ENCODE measurements at places on chromosomes 11 and 22.

GRCh38 chr22:29973269-29973668 is 90.3 kb downstream of the MTMR3 start:
- no peak for DNase-seq

DNA sequence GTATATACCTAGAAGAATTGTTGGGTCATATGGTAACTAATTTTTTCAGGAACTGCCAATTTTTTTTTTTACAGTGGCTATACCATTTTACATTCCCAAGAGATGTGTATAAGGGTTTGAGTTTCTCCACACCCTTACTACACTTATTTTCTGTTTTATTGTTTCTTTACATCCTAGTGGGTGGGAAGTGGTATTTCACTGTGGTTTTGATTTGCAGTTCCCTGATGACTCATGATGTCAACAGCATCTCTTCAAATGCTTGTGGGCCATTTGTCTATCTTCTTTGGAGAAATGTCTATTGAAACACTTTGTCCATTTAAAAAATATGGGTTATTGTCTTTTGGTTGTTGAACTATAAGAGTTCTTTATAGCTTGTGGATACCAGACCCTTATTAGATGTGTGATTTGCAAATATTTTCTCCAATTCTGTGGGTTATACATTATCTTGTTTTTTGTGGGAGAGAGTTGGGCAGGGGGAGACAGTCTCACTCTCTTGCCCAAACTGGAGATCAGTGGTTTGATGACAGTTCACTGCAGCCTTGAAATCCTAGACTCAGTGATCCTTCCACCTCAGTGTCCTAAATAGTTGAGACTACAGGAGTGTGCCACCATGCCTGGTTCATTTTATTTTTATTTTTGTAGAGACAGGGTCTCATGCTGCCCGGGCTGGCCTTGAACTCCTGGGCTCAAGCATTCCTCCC is 30.3 kb upstream of the PISD start:
- no peak for DNase-seq

DNA sequence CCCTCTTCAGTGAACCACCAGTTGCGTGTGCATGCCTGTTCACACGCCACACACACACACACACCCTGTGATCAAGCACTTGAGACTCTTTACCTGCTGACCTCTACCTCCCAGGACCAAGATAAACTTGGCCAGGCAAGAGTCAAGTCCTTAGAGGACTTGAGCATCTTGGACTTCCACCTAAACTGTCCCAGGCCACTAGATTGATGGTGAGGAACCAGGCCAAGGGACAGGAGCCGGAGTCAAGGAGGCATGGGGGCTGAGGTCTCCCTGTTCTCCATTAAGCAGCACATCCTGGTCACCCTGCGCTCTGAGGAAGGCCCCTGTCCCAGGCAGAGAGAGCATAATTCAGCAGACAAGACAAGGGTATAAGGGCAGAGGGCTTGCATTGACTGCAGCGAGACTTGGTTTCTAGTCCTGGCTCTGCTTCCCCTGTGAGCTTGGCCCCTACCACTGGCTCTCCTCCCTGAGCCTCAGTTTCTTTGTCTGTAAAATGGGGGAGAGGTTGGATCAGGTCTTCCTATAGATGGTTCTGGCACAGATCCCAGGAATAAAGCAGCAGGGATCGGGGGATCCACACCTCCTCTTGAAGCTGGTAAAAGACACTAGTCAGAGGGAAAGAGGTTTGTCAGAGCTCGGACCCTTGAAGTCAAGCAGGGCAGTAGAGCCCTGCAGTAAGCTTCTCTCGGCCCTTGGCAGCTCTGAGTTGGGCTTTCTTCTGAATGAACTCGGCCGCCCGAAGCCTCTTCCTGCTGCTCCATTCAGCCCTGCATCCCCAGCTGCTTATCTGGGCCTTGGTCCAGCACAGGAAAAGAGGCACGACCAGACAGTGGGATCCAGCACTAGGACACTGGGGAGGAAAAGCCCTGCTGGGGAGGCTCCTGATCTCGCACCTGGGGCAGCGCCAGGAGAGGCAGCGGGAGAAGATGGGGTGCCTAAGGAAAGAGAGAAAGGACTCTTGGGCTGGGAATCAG is 2.0 kb downstream of the CREB3L1 start:
- DNase-seq, result peak; percentile 60

- peak; percentile 20 for DNase-seq
These were observed 17.3 kb downstream of the SCARF2 start for GRCh38 chr22:20420157-20420842.

DNA sequence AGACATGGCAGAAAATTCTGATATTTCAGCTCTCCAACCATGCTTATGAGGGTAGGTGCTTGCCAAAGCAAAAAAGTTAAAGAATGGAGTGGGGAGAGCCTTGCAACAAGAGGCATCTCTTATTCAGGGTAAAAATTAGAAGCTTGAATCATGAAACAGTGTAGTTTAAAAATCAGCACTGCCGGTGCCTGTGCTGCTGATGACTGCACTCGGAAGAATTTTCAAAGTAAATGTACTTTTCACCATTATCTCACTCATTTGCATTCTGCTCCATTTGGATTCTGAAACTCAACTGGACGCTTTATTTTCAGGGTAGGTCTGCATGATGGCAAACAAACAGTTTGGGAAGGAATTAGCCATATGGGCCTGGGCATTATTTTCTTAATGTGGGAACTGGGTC is 126.3 kb downstream of the KIRREL3 start:
- DNase-seq, result no peak

- DNase-seq, result no peak
These were observed 42.0 kb downstream of the FBLN1 start for GRCh38 chr22:45544588-45545170.

GRCh38 chr11:108498816-108499408 is 728 bp upstream of the POGLUT3 start:
- DNase-seq, result no peak

GRCh38 chr22:50082961-50083461 is 2.2 kb downstream of the MLC1 start:
- DNase-seq, result no peak

- no peak for DNase-seq
These were observed 116.0 kb upstream of the SERPIND1 start for GRCh38 chr22:20657963-20658362.

GRCh38 chr11:112625814-112626213 is 335.4 kb upstream of the NCAM1 start:
- DNase-seq, result no peak

GRCh38 chr11:132466983-132467382 is 1065.3 kb downstream of the OPCML start:
- DNase-seq, result no peak

- no peak for DNase-seq
These were observed 15.6 kb downstream of the SYNGR1 start for GRCh38 chr22:39365492-39365780.

DNA sequence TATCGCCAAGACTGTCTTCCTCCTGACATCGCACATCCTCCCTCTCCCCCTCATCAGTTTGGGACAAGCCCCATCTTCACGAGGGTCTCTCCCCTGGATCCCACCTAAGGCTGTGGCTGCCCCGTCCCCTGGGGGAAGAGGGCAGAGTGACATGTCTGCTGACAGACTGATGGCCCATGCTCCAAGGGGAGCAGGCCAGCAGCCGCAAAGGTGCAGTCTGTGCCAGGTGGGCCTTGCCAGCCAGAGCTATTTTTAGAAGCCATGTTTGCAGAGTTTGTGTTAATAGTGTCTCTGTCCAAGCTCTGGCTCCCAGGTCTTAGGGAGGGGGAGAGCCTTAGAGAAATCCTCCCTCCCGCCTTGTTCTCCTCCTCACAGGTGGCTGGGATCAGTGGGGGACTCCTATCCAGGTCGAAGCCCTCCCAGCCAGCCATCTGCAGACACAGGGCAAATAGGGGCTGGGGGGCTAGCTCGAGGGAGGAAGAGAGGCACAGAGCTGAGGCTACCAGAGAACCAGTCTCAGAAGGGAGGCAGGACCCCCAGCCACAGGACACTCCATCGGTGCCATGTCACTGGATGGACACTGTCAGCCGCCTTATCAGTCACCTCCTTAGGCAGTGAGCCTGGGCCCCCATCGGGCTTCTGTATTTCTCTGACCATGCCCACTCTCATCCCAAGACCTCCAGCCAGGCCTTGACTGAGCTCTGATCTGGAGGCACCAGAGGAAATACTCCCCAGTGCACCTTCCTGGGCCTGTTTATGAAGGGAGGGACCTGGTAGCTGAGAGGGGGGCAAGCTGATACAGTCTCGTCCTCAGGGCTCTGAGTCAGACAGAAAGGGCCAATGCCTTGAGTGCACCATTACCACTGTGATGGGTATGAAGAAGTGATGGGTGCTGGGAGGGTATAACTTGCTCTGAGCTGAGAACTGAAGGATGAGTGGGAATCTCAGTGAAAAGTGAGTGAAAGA is 49.3 kb downstream of the CHRDL2 start:
- DNase-seq, result no peak

GRCh38 chr11:44305026-44305469 is 4.9 kb downstream of the ALX4 start:
- no peak for DNase-seq

DNA sequence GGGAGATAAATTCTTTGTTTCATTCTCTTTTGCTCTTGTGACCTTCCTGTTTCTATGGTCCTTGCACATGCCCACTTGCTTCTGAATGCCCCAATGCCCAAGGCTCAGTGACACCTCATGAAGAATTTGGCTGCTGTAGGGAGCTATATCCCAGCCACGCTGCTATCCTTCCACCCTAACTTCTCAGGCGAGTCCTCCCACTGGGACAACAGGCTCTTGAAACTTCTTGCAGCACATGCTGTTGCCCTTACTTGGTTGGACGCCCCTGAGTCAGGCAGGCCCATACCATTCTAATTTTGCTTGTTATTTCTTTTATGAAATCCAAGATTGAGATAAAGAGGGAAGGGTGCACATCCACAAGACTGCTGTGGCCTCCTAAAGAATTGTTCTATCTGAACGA is 57.6 kb upstream of the BLID start:
- DNase-seq, result no peak

- no peak for DNase-seq
These were observed 10.8 kb upstream of the TCP11L1 start for GRCh38 chr11:33028537-33028914.

DNA sequence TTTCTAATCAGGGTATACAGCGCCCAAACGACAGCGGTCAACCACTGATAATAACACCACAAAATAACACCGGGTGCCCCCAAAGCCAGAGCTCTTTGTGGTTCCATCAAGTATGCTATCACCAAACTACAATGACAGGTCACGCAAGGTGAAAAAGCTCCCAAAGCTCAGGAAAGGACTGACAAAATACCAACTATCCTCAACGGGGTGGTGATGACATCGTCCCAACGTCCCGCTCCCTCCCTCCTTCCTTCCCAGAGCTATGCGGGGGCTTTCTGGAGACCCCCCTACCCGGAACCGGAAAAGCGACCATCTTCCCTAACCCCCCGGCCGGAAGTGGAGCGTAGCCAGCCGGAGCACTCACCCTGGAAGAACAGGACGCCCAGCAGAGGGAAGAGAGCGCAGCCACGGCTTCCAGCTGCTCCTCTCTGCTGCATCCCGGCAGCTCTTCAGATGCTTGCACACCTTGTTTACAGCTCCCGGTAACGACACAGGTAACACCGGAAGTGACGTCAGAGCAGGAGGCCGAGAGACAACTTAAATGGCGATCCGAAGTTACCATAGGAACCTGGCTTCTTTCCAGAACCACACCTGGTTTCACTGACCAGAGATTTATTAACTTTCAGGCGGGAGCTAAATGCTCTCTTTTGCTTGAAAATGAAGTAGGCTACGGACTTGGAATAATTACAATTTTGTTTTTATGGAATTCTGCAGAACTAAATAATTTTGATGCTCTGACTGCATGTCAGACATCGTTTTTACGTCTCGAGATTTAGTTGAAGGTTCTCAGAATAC is at the start of gene MPZL3:
Gene MPZL3 (minus strand): TSS at position 508 of the 795 bp plus-strand sequence. CDS start 71 bp downstream, at position 437.
- peak; percentile 78 for DNase-seq

DNA sequence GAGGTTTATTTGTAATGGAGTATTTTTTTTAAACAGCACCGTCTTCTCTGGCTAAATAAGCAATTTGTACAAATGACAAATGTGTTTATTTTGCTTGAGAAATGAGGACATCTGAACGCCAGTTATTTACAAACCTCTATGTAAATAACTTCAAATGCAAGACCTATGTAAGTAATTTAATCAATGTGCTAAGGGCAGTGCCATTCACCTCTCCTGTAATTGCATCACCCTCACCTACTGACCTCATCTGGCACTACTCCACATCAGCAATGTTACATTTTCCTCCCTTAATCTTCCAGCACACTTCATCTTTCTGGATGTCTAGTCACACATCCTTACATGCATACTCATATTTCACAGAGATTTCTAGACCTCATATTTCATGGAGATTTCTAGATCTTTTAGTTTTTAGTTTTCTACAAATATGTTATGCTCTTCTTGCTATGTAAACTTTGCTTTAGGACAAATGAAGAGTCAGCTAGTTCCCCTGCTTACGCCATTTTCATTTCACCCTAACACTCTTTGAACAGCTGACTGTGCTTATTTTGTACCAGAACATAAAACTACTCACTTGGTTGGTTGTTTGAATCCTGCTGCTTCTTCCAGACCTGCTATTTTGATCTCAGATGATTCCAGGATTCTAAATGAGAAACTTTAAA is 238.6 kb downstream of the GRM5 start:
- no peak for DNase-seq

GRCh38 chr11:90908074-90908473 is 685.2 kb upstream of the CHORDC1 start:
- no peak for DNase-seq

DNA sequence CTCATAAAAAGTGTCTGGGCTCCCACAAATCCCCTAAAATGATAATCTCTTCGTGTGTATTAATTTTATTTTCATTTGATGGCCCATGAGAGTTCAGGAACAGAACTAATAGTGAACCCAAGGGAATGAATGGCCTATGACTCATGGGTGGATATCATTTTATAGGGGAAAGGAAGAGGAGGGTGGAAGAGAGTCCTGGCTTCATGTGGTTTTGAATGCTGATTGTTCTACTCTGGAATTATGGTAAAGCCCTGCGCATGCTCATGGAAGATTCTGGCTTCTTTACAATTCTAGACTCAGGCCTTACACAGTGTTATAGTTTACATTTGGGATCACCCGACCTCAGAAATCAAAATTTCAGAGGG is 35.2 kb downstream of the MAML2 start:
- peak; percentile 72 for DNase-seq

All from skin of body (tissue), 3 donors.